ENCODE measurements at places on chromosomes 12 and 14.

DNA sequence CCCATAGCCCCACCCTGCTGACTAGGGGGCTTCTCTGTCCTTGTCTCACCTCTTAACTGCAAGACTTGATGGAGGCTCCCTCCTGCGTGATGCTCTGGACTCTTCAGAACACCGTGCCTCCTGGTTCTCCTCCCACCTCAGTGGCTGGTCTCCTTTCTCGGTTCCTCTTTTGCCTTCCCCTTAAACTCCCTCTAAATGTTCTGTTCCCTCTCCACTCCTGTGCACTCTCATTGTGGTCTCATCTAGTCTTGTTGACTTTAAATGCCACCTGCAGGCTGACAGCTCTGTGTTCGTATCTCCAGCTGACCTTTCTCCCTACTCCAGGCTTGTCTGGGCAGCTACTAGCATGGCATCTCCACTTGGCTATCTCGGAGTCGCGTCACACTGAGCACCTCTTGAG, 28.3 kb downstream of the DYNC1H1 start:
- no peak for DNase-seq

DNA sequence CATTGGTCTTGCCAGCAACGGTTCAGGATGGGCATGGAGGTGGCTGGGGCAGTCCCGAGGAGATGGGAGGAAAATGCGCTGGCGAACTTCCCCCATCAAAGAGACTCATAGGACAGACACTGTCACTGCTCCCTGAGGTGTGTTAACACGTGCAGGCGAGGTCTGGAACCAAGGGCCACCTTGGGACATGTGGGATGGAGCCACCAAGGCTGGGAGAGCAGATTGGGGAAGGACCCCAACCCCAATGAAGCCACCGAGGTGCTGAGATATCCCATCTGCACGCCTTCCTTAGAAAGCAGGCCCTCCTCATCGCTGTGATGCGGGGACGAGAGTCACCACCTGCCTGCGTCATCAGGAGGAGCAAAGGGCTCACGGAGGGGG, 16.9 kb upstream of the BEGAIN start:
- peak; percentile 19 for DNase-seq

DNA sequence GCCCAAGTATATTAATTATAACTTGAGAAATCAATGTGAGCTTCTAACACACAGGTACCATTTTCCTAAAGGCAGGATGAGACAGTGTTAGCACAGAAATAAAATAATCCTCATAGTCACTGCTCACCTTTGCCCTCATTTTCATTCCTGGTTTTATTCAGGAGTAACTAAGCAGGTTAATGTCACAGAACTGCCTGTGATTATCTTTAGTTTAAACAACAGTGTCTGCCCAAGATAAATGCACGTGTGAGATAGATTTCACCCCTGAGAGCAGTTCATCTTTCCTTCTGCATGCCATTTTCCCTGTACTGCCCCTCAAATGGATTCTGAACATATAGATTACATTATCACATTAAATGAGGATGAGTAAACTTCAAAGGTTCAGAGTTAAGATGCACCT, 250.7 kb downstream of the RMST start:
- no peak for DNase-seq

- DNase-seq, result no peak
Measured at GRCh38 chr14:64303471-64303917, 9.3 kb upstream of the ESR2 start.

DNA sequence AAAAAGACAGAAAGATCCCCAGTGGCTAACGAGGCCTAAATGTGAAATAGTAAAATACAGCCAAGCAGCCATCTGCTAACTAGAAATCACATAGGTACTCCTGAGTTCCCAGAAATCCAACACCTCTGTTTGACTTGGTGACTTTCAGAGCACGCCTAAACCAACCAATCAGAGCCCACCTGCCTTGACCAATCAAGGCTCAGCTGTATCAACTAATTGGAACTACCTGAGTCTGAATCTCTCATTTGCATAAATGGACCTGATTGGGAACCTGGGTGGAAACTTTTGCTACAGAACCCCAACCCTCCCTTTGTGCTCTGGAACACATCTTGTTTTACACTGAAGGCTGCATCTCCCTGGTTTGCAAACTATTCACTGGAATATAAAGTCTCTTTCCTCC, 5.1 kb upstream of the TCL1B start:
- DNase-seq, result no peak

GRCh38 chr14:82138431-82138830, 604.8 kb upstream of the SEL1L start:
- DNase-seq, result no peak

- DNase-seq, result no peak
Measured at GRCh38 chr12:109289551-109289950, 19.5 kb downstream of the FOXN4 start.

GRCh38 chr14:106879241-106879640, 1352.9 kb downstream of the TMEM121 start:
- DNase-seq, result peak; percentile 46

- no peak for DNase-seq
Measured at GRCh38 chr12:98893675-98894411, 248.8 kb downstream of the APAF1 start.

DNA sequence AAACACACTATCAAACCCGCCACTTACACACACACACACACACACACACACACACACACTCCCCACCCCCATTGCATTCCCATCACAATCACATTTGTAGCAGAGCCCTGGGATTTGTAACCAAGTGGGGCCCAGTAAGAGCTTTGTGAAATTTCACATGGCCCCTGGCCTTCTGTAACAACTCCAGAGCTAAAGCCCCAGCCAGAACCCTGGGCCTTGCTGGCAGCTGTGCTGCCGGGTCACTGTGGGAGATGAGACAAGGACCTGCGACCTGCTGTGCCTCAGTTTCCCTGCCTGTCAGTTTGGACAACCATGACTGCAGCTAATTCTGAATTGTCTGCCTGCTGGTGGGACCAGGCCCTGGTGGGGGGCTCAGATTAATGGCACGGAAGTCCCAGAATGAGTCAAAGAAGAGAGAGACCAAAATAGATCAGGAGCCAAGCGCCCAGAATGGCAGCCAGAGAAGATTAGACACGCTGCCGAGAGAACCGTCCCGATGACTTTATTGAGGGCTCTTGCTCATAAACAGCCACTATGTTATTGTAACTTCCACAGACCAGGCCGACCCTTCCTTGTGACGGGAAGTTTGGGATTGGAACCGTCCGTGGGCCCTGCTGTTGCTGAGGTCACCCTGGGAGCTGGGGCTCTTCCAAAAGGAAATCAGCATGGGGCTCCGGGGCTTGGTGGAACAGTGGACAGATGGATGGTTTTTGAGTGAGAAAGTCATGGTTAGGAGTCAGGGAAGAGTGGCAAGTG, 123.1 kb downstream of the ZFP36L1 start:
- DNase-seq, result no peak
